ENCODE measurements at places on chromosomes 3 and 15.
A peak's percentile ranks its signal among the peaks of the same experiment; 100 is the strongest.

GRCh38 chr15:60121845-60122244 is 117.7 kb downstream of the FOXB1 start:
- no peak for DNase-seq

DNA sequence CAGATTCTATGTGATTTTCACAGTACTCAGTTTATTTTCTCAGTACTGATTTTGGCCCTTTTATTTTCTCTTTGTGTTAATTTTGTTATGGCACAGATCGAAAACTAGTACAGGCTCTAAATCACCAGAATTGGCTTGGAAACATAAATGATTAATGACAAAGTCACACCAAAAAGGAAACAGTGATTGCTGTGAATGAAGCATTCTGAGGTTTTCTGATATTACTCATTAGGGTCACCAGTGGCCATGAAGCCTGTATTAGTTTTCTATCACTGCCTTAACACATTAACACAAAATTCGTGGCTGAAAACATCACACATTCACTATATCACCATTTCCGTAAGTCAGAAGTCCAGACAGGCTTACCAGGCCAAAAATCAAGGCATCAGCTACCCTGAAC is 343.0 kb upstream of the THRB start:
- DNase-seq = no peak

DNA sequence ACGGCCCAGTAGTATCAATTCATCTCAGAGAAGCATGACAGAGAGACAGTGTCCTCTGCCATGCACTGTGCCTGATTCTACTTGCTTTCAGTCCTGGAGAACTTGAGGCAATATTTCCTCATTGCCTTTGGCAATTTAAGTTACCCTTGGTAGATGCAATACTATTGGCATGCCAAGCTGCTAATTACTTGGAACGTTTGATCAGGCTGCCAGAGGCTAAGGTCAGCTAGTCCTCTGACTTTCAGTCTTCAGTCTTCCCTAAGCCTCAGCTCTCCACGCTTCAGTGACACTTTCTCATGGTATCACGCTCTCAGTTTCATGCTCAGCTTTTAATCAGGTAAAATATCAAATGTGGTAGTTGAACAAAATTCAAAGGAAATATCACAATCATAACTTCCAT is 13.1 kb upstream of the OSBPL11 start:
- no peak for DNase-seq

DNA sequence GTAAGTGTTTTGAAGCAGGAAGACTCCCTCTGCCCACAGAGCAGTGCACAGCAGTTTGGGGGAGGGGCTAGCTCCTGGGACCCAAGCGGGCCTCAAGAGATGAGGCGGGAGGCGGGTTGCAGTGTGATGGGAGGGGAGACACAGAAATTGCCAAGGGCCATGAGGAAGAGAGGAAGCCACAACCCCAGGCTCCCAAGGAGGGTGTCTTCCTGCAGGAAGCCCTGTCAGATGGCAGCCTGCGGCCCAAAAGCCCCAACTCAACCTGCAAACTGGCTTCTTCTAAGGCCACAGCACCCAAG is 7.3 kb upstream of the ISLR2 start:
- DNase-seq = no peak

DNA sequence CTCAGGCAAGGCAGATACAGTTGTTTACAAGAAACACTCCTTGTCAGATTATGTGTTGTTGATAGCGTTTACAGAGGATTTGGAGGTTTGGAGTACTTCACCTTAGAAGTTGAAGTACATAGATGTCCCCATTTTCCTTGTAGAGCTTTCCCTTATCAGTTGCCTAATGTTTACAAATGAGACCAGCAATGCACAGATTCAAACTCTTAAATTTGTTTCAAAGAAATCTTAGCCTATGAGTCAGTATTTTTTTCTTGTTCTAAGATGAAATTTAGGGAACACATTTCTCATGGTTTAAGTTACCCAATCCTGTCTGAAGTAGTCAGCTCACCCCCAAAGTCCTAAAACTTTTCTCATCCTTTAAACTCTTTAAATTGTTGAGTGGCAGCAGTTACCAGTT is 6.3 kb upstream of the EIF5A2 start:
- no peak for DNase-seq

DNA sequence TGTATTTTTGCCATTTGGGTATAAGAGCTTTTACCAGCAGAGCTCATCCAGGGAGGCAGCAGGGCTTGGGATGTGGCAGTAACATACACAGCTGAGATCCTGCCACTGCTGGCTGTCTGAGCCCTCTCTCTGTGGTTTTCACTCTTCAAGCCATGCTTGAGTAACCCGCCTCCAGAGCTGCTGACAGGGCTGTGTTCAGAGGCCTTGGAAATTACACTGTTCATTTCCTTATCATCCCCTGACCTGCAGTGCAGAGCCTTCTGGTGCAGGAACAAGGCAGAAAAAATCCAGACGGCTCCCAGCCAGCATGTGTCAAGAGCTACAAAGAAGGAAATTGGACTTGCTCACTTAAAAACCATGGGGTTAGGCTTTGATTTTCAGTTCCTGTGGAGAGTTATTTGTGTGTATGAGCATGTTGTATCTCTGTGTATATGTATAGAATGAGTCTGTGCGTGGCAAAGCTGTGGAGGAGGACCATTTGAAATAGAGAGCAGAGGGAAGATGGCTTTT is 47.0 kb downstream of the ZNF609 start:
- peak; percentile 16 for DNase-seq

DNA sequence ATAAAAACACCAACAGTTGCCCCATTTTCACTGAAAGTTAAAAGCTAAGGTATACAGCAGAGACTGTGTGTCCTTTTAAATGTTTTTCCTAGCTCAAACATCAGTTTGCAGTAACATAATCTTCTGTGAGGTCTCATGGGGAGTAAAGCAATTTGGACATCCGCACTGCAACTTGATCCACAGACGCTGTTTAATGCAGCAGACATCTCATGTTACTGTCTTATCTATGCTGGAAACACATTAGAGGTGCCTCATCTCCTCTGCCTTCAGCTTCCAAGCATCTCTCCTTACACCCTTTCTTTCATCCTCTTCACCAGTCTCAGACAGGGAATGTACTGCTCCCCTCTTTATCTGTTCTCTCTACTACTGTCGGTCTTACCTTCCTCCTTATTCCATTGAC is 53.7 kb upstream of the ATP11B start:
- no peak for DNase-seq

DNA sequence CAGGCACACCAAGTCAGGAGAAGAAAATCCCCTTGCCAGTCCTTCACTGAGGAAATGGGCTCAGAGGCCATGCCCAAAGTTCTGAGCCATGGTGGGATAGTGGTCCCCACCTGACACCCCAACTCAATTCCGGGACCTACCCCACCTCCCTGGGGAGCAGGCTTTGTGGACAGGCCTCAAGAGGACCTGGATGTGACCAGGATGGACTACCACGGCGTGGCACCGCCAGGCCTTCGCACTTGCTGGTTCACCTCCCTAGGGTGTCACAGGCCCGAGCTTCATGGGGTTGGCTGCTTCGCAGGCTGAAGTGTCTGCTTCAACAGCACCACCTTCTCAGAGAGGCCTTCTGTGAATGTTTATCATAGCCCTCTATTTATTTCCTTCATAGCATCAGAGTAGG is 31.7 kb downstream of the POC1A start:
- no peak for DNase-seq

GRCh38 chr3:10353160-10353559 is 32.2 kb upstream of the SEC13 start:
- DNase-seq = no peak

Data from amygdala (tissue), 56 donors.